ENCODE measurements at places on chromosomes 3 and 15. TPM values are rescaled to one million over a fixed set of nuclear protein-coding genes. Genes with fewer than 3 reads are reported as not detected.

CHRM5 gene
- total RNA-seq, result not detected

CPEB1 gene
- total RNA-seq, result 0.18 TPM

SERINC4 gene
- total RNA-seq, result 0.21 TPM

SAXO2 gene
- total RNA-seq, result 1.6 TPM

BUB1B gene
- 91.9 TPM for total RNA-seq

NR1D2 gene
- 3.0 TPM for total RNA-seq

EEF1AKMT4 gene
- total RNA-seq, result 4.7 TPM

IL16 gene
- total RNA-seq, result 243 TPM

SCN11A gene
- total RNA-seq, result not detected

GOLGA8J gene
- total RNA-seq, result not detected

DIPK2A gene
- 23.4 TPM for total RNA-seq

GRCh38 chr3:37604336-37604833 lies 257.3 kb upstream of the CTDSPL start:
- no peak for DNase-seq

DNA sequence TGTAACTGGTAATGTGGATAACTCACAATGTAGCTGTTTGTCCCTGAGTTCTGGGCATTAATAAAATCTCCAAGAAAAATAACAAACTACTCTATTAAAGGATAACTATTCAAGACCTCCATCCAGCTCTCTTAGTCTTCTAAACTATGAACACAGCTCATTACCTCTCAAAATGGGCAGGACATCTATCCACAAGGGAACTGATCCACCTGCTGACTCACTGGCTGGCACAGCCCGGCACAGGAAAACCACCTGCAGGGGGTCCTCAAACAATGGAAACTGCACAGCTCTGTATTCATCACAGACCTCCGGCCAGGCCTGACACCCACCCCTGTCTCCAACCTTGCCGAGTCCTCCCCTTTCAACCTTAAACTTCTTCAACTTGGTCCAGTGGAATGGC lies 255.4 kb downstream of the TJP1 start:
- no peak for DNase-seq

DNA sequence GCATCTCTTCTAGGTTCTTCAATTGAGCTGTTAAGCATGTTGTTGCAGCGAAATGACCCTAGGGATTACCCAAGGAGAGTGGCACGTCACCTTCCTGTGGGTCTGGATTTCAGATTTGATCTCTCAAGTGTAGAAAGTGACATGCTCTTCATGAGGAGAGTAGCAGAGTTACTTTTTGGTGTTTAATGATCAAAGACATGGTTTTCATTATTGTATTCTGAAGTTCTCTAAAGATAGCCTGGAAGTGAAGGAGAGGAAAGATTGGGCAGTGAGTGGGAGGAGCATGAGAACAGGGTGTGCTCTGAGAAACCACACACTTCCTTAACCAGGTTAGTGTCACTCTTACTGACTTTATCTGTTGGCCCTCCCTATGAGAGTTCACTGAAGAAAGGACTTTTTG lies 153.6 kb downstream of the AKAP13 start:
- peak; percentile 31 for DNase-seq

DNA sequence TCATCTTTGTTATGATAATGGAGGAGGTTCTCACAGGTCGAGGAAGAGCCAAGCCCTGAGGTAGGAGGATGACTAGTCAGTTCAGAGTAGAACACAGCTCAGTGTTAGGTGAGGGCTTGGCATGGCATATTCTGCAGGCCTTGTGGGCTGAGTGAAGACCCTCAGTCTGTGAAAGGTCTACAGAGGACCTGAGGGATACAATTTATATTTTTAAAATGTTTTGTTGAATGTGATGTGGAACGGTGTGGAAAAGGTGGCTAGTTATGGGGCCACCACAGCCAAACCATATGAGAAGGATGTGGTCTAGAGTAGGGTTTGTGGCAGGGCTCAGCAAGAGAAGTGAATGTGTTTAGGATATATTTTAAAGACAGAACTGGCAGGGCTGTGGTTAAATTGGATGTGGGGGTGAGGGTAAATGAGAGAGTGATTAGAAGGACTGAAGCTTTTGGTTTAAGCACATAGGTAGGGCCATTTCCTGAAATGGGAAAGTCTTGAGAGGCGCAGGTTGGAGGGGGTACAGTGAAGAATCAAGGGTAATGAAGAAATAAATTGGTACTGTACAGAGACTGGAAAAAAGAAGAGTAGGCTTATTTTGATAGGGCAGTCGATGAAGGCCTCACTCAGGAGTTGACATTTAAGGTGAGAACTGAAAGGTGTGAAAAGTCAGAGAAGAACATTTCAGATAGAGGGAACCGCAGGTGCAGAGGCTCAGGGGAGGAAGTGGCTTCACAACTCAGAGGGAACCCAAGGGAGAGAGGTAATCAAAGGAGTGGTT lies 60.5 kb downstream of the SPTSSB start:
- peak; percentile 90 for DNase-seq

DNA sequence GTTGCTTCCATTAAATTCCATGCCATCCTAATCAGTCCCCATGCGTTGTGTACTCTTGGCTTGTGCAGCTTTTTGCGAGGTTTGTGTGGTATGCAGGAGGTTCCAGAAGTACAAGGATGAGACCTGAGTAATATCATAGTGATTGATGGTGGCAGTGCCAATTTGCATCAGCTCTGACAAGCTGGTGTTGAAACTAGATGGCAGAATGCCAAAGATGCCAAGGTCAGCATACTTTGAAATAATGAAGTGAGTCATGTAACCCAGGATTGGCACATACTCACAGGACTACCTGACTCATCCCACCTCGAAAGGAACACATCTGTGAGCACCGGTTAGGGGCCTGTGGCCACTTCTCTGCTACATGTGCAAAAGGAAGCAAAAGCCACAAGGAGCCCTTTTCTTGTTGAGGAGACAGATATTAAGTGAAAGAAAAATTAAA lies 14.3 kb downstream of the KAT2B start:
- peak; percentile 79 for DNase-seq

DNA sequence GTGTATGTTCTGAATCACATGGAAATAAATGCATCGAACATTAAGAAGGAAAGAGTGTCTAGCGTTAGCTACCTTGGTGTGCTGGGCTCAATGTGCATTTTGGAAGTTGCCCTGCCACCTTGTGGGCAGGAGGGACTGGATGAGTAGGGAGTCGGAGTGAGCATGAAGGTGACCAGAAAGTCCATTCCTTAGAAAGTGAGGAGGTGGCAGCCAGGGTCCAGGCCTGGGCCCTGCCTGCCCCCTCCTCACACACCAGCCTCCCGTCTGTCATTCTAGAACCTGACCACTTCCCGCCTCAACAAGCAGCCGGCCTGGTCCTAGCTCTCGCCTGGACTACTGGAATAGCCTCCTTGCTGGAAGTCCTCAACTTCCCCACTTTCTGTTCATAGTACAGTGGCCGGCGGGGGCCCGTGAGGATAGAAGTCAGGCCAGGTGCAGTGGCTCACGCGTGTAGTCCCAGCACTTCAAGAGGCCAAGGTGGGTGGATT lies 10.2 kb upstream of the GATA2 start:
- DNase-seq, result no peak

DNA sequence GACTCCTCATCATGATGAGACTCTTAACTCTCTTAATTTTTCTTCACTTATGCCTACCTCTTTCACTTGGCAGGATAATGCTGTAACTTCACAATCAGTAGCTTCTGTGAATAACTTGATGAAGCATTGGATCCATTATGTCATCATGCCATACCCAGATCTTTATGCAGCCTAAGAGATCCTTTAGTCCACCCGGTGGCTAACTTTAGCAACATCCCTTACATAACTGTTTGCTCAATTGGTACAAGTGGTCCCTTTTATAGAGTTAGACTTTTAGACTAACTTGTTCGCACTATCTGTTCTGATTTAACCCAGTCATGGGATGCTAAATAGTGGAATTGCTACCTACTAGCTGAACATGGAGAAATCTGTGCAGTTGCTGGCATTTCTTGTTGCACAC lies 184.5 kb downstream of the USP13 start:
- no peak for DNase-seq

DNA sequence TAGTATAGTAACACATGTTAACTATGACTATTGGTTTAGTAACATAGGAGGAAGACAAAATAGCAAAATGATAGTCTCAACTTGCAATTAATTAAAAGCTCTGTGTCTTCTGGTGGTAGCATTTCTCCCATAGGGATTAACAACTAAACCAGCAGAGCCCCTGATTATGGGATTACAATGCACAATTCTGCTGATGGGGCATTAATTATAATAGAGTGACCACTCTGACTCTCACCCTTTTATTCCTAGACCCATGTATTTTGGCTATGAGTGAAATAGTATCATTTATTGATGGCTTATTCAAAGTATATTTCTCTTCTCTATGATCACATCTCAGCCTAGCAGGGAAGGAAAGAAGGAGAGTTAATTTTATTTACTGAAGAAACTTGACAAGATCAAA lies 17.5 kb upstream of the GOLGA8B start:
- DNase-seq, result no peak

- DNase-seq, result no peak
Observed at GRCh38 chr15:40985541-40986330, 32.5 kb downstream of the CHAC1 start.

GRCh38 chr3:157611536-157612076 lies 108.4 kb upstream of the VEPH1 start:
- no peak for DNase-seq

- no peak for DNase-seq
Observed at GRCh38 chr15:98684436-98684835, 36.1 kb downstream of the IGF1R start.

DNA sequence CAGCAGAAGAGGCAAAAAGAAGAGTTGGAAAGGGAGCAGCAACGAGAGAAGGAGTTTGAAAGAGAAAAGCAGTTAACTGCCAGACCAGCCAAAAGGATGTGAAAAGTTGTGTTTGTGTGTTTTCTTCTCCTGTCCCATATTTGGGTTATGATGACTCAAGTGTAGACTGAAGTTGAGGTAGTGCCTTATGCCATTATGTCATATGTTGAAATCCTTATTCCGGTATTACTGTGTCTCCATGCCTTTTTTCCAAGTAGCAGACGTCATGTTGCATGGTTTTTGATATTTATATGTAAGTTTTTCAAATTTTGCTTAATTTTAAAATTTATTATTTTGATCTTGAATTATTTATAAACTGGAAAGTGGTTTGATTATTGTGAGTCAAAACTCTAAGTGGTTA lies 19.2 kb downstream of the BLOC1S6 start:
- DNase-seq, result no peak

- DNase-seq, result peak; percentile 34
Observed at GRCh38 chr3:24686808-24687207, 192.2 kb upstream of the THRB start.

DNA sequence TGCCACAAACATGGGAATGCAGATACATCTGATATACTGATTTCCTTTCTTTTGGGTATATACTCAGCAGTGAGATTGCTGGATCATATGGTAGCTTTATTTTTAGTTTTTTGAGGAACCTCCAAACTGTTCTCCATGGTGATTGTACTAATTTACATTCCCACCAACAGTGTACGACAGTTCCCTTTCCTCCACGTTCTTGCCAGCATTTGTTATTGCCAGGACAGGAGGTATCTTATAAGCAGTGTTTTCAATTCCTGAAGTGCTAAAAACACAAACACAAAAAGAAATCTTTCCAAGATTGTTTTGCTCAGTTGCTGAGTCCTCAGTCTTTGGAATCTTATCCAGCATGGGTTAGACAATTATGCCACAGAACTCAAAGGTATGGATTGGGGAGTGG lies 13.5 kb downstream of the GTF2E1 start:
- DNase-seq, result no peak

GRCh38 chr3:152069871-152070270 lies 196.4 kb downstream of the SUCNR1 start:
- DNase-seq, result no peak

DNA sequence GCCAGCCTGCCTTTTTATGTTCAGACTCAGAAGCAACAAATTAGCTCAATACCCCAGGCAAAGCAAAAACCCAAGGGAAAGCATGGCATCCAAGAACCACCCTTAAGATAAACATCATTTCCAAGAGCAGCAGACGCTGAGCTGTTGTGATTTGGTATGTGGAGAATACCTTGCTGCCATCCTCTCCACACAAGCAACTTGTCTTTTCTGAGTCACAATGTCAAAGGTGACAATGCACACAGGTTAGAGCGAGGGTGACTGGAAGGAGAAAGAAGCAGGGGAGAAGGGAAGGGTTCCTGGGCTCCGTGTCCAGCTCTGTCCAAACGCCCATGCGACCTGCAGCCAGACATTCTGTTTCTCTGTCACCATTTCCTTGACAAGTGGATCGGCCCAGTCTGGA lies 6.0 kb downstream of the PCSK6 start:
- DNase-seq, result no peak

GRCh38 chr3:141152801-141153678 lies 78.6 kb upstream of the PXYLP1 start:
- DNase-seq, result no peak

DNA sequence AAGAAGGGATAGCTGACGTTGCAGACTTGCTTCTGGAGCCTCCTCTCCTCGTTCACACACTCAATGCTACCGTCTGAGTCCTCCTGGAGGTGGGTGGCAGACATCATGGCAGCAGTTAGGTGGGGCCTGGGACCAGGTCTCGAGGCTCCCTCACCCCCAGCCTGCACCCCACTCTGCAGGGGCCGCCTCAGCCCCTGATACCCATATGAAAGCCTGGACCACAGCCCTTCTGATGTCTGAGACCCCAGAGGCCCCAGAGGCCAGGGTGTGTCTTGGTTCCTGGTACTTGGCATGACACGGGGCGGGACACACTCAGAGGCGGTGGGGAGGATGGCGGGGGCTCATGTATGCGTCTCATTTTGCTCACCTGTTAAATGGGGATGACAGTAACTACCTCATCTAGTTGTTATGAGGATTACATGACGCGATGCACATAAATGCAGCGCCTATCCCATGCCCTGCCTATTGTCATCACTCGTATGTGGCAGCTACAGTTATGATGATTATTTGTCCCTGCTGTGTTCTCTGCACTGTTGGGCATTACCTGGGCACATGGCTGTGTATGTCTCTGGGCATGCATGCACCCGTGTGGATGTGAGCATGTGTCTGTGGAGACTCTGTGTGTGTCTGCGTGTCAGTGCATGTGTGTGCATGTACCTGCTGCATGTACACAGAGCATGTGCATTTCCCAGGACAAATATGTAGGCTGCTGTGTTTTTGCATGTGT lies 39.9 kb downstream of the FEM1B start:
- no peak for DNase-seq

DNA sequence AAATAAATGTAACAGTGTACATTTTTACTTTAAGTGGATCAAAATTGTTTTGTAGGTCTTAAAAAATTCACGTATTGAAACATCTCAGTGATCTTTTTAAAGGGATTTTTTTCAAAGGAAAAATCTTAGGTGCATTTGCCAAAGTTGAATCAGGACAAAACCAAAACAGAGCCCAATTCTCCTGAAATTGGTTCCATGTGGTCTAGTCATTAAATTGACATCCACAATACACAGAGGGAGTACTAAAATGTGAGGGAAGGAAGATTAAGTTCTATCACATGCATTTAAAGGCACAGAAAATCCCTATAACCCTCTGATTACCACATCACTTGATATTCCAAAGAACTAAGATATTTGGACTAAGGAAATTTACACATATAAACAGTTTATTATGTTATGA lies 39.3 kb upstream of the HDC start:
- DNase-seq, result no peak

- no peak for DNase-seq
Observed at GRCh38 chr15:67107014-67107812, 41.8 kb downstream of the SMAD3 start.

GRCh38 chr15:65828585-65828984 lies 36.5 kb upstream of the DENND4A start:
- peak; percentile 58 for DNase-seq

- no peak for DNase-seq
Observed at GRCh38 chr15:43779016-43779415, 2.2 kb upstream of the ELL3 start.

GRCh38 chr3:12752809-12753208 lies 6.2 kb downstream of the TMEM40 start:
- DNase-seq, result no peak

Data from activated CD8-positive, alpha-beta T cell treated with anti-CD3 and anti-CD28 coated beads, Interleukin-2, amount 10 ng/mL, durations not matched to agents 7 days and 5 days (primary cell).